Posterior cingulate gyrus (tissue), 11 donors: ENCODE measurements at places on chromosomes 7 and 10.

DNA sequence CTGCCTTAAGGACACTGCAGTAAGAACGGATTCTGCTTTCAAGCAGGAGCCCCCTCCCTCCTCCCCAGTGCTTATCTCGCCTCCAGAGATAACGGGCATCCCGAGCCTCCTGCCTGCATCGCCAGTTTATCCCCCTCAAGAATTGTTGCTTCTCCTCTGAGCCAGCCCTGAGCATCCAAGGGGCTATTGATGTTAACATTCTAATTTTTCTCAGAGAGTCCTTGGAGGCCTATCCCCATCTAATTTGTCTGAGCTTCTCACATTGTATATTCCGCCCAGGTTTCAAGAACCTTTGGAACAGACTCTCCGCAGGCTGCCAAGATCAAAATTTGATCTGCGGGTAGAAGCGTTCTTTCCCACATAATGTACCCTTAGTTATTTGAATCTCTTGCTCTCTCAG, 180.0 kb downstream of the GFRA1 start:
- no peak for DNase-seq

DNA sequence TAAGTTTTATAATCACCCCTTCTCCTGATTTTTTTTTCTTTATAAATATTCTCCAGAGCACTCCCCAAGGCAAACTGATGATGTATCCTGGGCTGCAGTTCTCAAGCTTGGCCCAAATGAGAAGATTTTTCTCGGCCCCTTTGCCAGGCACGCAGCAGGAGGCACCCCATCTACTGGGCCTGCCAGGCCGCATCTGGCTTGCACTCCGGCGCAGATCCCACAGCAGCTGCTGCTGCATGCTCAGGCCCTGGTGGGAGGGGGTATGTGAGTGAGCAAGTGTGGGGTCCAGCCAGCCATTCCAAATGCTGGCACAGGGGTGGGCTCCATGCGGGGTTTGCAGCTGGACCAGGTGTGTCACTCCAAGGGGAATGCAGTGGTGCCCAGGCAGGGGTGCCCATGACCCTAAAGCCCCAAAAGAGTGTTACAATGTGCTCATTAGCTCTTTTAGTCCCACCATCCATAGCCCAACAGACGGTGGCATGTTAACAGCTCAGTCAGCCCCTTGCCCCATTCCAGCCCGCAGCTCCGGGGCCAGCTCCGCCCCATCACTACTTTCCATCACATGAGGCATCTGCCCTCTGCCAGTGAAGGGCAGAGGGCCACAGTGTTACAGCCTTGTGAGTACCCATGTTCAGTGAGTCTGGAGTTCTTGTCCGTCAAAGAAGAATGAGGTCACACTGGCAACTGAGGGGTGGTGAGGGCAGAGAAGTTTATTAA, 25.9 kb downstream of the OAT start:
- no peak for DNase-seq

- DNase-seq = no peak
These were observed 622.9 kb upstream of the MBL2 start for GRCh38 chr10:53395449-53395848.

DNA sequence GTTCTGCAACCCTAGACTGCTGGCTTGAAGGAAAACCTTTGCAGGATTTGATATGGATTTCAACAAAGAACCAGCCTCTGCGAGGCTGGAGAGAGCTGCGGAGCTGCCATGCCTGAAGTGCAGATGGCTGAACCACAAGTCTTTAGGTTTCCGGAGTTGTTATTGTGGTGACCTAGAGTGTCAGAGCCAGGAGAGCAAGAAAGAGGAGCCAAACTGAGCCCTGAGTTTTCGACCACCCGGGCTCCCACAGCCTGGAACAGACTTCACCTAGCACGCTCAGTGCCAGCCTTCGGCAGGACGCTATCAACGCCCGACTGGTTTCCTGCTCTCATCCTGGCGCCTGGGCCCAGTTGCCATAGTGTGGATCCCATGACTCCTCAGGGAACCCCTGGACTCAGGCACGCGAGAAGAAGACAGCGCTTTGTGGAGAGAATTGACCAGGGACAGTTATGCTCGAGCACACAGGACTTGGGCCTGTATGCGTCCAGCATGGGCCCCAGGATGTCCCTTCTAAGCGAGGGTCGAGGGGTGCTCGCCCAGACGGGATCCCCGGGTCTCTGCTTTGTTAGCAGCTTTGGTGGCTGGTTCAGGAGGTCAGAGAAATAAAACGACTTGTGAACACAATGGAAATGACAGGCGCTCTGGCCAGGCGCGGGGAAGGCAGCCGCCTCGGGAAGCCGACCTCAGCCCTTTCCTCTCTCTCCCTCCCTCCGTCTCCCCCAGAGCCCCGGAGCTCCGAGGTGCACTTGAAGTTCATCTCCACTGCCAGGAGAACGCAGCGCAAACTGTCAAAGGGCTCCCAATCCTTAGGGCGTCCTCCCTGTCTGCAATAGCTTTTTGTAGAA, 1.8 kb upstream of the GAD2 start:
- no peak for DNase-seq

- DNase-seq = no peak
These were observed 103.2 kb downstream of the GPR37 start for GRCh38 chr7:124662372-124662771.

- no peak for DNase-seq
These were observed 224.3 kb upstream of the IGFBP3 start for GRCh38 chr7:46145412-46145811.

GRCh38 chr7:105643851-105644250, 62.6 kb upstream of the EFCAB10 start:
- DNase-seq = no peak

DNA sequence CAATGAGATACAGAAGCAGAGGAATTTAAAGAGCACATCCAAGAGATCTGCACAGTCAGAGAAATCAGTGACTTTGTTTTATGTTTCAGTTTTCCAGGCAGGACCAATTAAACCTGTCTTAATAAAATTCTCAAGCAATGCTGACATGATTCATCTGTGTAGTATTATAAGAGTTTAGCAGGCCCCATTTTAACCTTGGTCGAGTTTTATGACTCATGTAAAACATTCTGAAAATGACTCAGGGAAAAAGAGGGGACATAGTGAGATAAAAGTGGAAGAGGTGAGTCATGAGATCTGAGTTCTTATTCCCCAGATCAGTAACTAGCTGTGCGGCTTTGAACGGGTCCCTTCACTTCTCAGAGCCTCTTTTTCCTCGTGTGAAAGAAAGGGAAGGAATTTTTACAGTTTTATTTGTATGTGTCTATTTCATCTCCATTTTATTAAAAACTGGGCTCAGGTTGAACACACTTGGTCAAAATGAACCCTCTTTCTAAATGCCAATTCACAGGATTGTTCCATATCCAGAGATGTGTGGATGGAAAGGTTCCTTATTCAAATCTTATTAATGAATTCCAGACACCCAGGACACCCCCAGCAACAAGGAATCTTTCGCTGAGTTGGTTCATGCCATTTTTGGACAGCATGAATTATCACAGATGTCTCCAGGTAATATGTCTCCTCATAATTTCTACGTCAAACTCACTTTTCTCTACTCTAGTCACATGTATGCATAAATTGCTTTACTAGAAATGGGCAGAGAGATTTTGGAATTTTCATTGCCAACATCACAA, 143.2 kb downstream of the JAZF1 start:
- no peak for DNase-seq

GRCh38 chr10:80500572-80501380, 36.9 kb upstream of the SH2D4B start:
- DNase-seq = no peak

DNA sequence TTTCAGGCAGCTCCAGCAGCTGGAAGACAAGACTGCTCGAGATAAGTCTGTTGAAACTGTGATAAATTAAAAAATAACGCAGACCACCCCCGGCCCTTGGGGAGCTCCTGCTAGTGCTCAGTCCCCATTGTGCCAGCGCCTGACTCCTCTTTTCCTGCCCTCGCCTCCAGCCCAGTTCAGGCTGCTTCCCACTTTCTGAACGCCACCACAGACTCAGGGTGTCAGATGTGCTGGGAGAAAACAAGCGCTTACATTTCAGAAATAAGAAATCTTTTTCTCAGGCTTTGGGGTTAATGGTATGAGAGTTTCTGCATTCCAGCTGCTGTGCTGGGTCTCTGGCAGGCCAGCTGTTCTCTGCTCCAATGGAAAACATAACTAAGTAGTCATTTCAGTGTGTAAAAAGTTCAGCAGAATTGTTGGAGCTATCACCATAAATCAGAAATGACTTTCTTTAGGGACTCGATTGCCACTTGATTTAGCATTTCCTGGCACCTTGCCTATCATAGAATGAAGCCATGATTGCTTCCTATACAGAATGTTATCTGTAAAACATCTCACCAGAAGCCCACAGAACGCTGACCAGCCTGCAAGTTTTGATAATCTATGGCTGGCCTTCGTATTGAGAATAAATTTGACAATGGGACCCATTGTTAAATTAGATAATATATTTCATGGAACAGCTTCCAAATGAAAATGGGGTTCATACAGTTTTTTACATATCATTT, 257.0 kb upstream of the ZNF32 start:
- no peak for DNase-seq

DNA sequence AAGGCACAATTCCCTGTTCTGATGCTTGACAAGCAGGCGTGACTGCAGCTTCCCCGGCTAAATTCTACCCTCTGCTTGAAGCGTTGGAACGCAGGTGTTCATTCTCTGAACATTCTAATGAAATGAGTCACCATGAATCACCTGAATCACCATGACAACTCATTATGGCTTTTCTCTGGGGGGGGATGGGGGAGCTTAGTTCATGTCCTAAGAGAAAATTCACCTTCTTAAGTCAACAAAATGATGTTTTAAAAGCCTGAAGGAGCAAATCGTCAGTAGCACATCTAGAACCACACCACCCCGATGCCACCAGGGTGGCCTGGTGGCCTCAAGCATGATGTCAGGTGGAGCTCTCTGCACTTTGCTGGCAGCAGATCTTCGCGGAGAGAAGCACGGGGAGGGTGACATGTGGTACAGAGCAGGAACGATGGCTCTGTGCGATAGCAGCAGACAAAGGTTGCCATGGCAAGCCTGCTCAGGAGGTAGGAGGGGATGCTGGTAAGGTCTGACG, 33.7 kb downstream of the DDC start:
- DNase-seq = peak; percentile 19

GRCh38 chr10:104520653-104521052, 120.4 kb upstream of the SORCS3 start:
- no peak for DNase-seq

- DNase-seq = no peak
These were observed 34.9 kb downstream of the P4HA1 start for GRCh38 chr10:73061743-73062142.

GRCh38 chr7:81155654-81156373, 237.0 kb upstream of the SEMA3C start:
- no peak for DNase-seq

GRCh38 chr10:101710059-101710695, 15.2 kb upstream of the FBXW4 start:
- no peak for DNase-seq

DNA sequence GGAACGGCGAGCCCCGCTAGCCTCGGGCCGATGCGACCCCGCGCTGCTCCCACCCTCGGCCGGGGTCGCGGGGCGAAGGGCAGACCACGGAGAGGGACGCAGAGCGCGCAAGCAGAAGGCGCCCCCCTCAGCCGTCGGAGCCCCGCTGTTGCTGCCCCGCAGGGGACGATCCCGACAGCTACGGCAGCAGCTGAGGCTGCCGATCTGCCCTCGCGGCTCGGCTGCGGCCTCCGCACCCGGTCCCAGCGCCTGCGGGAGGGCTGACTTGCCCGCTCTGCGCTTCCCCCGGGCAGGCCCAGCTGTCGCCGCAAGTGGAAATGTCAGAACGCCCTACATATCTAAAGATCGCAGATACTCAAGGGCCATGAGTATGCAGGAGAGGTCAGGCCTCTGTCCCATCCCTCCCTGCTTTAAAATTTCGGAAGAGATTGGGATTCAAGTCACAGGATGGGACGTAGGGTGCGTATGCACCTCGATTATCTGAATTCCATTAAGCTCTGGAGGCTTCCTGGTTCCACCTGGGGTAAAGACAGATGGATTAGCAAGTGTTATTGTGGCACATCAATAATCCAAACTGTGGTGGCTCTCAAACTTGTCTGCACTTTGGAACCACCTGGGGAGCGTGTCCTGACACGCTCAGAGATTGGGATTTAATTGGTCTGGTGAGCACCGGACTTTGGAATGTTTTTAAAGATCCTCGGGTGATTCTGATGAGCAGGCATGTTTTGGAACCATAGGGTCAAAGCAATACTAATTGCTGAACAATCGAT, at the start of gene CRPPA:
CRPPA (minus strand) TSS at position 206 of the 770 bp plus-strand sequence. CDS start 216 bp downstream, outside the sequence.
- DNase-seq = peak; percentile 83

DNA sequence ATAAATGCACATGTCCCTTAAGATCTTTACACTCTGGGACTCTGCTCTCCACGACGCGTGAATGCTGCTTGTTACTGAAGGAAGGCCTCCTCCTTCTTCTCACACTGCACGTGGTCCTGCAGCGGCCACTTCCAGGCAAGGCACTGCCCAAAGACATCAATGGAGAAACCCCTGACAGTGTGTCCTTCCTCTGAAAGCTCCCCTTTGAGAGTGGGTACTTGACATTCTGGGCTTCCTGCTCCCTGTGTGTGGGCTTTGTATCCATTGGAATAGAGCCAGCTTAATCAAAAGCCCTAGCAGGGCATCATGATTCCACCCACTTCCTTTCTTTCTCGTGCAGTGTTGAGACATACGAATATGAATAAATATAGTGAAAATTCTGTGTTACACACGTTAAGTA, 69.7 kb upstream of the STK17A start:
- no peak for DNase-seq

GRCh38 chr10:103629581-103629980, 136.1 kb downstream of the NEURL1 start:
- DNase-seq = no peak

- DNase-seq = no peak
These were observed 302.1 kb downstream of the ADK start for GRCh38 chr10:74453169-74453568.

GRCh38 chr10:646118-646524, 43.3 kb downstream of the DIP2C start:
- DNase-seq = peak; percentile 56

- no peak for DNase-seq
These were observed 125.0 kb upstream of the AKR1E2 start for GRCh38 chr10:4701016-4701415.

DNA sequence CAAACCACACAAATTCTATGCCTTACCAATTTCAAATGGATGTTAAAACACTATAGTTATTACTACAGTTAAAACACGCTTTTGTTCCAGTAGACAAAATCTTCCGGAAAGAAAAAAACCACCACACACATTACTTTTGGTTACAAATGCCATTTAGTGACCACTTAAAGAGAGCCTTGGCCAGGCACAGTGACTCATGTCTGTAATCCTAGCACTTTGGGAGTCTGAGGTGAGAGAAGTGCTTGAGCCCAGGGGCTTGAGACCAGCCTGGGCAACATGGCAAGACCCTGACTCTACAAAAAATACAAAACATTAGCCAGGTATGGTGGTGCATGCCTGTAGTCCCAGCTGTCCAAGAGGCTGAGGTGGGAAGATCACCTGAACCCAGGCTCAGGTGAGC, 7.2 kb downstream of the TNPO3 start:
- DNase-seq = no peak
